Fibroblast of skin of scalp (primary cell): ENCODE measurements at places on chromosomes 2 and 18.
A peak's percentile ranks its signal among the peaks of the same experiment; 100 is the strongest.

GRCh38 chr2:231554748-231555545, 24.7 kb upstream of the NMUR1 start:
- DNase-seq, result peak; percentile 41

DNA sequence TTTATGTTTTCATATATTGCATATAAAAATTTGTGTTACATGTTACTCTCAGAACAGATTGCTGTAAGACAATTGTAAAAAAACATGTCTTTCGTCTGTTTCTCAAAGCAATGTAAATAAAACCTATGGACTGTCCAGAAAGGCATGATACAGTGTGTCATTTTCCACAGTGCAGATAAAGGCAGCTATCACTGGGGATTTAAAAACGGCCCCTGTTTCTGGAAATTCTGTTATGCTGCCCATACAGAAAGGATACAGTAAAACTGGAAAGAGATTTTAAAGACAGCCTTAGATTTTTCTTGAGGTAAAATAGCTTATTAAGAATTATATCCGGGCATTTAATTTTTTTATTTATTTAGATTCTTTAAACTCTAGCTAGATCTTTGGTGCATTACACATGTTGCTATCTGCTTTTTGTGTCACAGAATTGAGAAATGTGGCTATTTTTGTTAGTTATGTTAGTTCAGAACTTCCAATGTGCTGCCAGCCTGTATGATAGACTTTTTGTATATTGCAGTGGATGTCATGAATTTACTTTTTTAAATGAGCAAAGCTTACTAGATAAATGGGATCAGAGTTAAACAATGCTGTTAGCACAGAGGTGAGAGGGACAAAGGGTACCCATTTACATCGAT, 859 bp upstream of the INO80D start:
- DNase-seq, result peak; percentile 18

- DNase-seq, result no peak
Observed at GRCh38 chr2:219962801-219963200, 335.4 kb downstream of the SLC4A3 start.

GRCh38 chr2:158967731-158968395, 577 bp upstream of the TANC1 start:
- DNase-seq, result peak; percentile 81

DNA sequence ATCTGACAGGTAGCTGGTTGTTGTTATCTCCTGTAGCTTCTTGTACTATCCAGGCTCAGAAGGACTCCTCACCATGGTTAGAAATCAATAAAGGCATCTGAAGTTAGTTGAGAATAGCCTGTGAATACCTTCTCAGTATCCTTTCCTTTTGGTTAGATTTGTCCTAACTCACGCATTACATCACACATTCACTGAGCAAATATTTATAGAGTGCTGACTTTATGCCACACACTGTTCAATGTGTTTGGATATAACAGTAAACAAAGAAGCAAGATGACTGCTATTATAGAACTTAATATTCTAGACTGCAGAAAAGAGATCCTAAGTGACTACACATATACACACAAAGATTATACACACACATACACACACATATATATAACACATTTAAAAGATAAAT, 889.9 kb upstream of the CHAC2 start:
- DNase-seq, result no peak

DNA sequence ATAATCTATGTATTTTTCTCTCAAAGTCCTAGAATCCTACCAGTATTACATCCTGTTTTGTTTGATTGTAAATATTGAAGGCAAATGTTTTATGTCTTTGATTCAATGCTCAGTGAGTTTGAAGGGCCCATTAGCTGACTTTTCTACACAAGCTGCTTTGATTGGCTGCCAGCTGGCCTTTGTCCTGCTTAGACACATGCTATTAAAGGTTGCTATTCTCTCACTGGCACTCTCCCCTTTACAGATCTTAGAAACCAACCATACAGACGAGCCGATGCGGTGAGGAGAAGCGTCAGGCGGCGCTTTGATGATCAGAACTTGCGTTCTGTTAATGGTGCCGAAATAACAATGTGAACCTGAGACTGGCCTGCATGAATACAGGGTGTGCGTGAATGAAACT, 69.7 kb downstream of the PRPF40A start:
- DNase-seq, result peak; percentile 31

- DNase-seq, result no peak
Observed at GRCh38 chr2:86284987-86285386, 52.4 kb downstream of the REEP1 start.

DNA sequence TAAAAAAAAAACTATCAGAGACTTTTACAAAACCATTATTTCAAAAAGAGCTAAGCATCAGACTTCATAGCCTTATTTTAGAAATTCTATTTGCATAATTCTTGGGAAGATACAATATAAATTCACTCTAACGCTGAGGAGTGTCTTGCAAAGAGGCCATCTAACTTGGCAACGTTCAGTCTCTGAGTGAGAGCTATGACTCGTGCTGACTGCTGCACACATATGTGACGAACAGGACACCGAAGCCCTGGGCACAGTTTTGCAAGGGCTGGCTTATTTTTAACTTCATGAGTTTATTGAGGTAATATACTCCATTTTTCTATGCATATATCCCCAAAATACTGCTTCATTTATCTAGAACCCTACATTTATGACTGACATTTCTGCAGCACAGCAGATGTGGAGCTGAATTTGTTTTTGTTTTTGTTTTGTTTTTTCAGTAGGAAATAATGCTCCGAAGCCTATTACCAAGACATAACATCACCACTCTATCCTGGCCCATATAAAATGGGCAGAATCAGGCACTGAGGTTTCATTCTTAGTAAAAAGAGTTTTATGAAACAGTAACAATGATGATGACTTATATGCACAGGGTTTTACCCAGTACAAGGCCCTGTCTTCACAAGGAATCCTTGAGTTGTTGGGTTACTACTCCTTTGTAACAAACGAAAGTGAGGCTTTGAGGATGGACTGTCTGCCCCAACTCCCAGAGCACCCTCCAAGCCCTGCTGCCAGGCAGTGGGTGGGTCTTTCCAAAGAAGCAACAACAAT, 68.3 kb downstream of the CRACDL start:
- DNase-seq, result peak; percentile 34

GRCh38 chr2:58923869-58924268, 682.7 kb upstream of the FANCL start:
- peak; percentile 96 for DNase-seq

- peak; percentile 12 for DNase-seq
Observed at GRCh38 chr2:84830095-84830494, 50.8 kb downstream of the TRABD2A start.

GRCh38 chr2:12061286-12062052, 315.0 kb downstream of the LPIN1 start:
- DNase-seq, result no peak

GRCh38 chr18:52277785-52278184, 62.2 kb upstream of the DCC start:
- DNase-seq, result no peak

GRCh38 chr2:191481305-191482070, 196.4 kb upstream of the NABP1 start:
- DNase-seq, result no peak
